ENCODE measurements at places on chromosomes 1 and 21.

DNA sequence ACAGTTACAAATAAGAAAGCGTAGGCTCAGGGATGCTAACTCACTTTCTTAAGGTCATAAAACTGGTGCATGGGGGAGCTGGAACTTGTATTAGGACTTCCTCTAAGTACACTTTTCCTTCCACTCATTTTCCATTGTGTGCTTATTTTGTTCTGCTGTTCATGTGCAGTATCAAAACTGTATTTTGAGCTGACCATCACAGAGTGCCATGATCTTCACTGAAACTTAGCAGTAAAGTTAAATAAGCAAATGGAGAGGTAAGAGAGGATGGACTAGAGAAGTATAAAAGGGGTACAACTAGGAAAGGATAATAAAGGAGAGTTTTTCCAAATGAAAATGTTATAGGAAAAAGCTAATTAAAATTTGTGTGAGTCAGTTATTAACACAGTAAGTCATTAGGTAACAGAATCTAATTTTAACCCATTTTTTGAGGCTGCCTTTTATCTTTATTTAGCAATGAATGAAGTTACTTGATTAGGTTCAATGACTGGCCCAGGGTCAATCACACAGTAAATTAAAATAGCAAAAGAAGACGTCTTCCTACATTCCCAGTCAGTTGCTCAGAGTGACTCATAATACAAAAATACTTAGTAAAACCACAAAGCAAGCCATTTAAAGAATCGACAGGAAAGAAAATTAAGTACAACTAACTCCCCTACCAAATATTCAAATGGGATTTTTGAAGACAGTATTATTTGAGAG lies 165.8 kb upstream of the C1orf105 start:
- DNase-seq = no peak

GRCh38 chr1:67723620-67724019 lies 38.6 kb downstream of the GADD45A start:
- DNase-seq = no peak

DNA sequence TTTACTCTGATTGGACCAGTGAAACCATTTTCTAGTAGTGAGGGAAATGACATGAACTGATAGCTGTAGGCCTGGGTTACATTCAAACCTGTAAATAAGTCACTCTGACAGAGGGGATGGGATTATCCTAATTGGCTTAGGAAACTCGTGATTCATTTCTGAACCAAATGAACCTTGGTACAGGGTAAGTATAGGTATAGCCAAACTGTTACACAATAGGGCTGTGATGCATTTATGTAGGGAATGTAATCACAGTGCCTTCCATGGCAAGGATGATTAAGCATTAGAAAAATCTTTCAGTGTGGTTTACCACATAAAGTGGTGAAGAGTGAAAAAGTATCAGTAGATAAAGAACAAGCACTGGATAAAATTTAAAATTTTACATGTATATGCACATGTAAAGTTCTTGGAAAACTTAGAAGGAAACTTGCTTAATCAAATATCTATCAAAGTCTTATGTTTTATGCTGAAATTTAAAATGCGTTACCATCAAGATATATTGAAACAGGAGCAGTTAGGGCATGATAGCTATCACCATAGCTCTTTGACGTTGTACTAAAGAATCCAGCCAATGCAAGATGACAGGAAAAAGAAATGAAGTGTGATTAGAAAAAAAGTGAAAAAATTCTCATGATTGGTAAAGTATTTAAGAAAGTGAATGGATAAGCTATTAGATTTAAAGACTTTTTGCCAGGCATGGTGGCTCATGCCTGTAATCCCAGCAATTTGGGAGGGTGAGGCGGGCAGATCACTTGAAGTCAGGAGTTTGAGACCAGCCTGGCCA lies 63.0 kb downstream of the RABGAP1L start:
- DNase-seq = no peak

- no peak for DNase-seq
Observed at GRCh38 chr21:31195334-31196015, 148.6 kb downstream of the TIAM1 start.

DNA sequence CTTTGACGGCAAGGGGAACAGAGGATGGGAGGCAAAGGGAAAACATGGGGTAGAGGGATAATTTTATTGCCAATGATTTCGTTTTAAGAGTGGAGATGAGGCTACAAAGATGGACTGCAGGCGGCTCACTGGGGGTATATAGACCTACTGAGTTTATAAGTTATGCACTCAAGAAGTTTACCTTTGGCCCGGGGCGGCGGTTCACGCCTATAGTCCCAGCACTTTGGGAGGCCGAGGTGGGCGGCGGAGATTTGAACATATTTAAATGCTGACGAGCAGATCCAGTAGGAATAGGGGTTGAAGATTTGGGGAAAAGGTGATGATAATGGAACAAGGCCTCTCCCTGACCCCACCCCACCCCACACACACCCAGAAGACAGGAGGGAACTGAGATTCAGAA lies 8.1 kb upstream of the SLAMF9 start:
- DNase-seq = no peak

Measured in mesenteric fat pad (tissue), 1 donor.